Calu3 (cell line): ENCODE measurements at places on chromosomes 2 and 18. TPM values are rescaled to one million over a fixed set of nuclear protein-coding genes. Genes with fewer than 3 reads are reported as not detected.

- no peak for DNase-seq
Observed at GRCh38 chr18:51751901-51752300, 554.4 kb upstream of the MEX3C start.

DNA sequence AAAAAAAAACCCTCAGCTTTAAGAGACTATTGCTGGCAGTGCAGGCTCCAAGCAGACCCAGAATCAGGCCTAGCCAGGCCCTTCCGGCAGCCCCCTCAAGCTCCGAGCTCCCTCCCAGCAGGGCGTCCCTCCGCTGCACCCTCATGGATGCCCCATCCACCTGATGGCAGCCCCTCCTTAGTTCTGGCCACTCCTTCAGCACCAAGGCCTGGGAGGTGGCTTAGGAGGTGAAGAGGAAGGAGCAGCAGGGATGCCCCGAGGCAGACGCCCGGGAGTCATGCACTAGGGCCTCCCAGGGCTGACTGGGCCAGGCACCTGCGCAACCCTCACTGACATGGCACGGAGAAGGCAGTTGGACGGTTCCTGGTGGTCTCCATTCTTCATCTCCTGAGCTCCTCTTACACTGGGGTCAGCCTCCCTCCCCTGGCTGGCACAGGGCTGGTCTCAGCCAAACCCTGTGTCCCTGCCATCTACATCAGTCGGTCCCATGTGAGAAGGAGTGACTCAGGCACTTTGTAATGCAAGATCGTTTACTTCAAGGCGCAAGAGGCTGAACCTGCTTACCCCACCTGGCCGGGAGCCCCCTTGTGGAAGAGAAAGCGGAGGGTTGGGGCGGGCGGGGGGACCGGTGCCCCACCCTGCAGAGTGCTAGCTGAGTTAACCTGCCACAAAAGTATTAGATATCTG, 53.5 kb upstream of the ID2 start:
- DNase-seq, result peak; percentile 68

The PLA2R1 gene
- total RNA-seq, result 5.1 and 5.8 TPM in 2 replicates

The NTSR2 gene
- total RNA-seq, result not detected in 2 replicates

DNA sequence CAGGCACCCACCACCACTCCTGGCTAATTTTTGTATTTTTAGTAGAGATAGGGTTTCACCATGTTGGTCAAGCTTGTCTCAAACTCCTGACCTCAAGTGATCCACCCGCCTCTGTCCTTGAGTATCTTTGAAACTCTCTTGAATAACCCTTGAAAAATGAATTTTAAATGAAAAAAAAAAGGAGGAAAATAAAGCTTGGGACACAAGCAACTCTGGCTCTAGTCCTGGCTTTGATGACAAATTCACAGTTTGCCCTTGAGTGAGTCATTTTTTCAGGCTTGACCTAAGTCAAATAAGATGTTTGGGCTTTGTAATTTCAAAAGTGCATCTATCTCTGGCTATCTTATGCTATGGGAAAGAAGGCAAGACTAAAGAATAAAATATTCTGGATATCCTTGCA, 79.0 kb upstream of the TRIB2 start:
- no peak for DNase-seq

DNA sequence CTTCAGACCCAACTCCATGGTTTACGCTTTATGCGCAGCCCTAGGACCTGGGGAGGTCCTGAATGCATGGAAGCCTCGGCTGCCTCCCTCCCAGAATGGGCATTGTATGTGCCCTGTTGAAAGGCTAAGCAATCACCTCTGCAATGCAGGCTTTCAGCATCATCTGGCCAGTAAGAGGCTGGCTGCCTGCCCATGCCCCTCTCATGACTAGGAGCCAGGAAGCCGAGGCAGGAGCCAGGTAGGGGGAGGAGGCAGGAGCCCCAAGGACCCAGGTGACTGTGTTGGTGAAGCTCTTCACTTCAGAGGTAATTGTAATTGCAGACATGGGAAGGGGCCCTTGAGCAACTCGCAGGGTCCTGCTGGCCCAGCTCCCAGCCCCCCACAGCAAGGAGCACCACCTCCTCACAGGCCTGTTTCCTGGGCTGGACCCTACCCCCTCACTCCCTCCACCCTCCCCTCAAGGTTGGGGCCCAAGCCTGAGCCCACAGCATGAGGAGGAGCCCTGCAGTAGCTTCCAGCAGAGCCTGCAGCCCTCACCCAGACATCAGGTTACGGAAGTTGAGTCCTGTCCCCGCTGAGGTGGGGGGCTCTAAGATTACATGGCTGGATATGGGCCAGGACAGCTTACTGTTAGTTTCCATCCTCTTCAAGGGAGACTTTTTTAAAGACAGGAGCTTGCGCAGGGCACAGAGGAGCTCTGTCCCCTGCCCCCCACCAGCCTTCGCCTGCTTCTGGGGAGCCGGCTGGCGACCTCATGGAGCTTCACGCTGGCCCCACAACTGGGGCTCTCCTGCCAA, 21.9 kb downstream of the CRACDL start:
- no peak for DNase-seq

- DNase-seq, result no peak
Observed at GRCh38 chr18:35242426-35242825, 1.6 kb downstream of the ZNF397 start.

DNA sequence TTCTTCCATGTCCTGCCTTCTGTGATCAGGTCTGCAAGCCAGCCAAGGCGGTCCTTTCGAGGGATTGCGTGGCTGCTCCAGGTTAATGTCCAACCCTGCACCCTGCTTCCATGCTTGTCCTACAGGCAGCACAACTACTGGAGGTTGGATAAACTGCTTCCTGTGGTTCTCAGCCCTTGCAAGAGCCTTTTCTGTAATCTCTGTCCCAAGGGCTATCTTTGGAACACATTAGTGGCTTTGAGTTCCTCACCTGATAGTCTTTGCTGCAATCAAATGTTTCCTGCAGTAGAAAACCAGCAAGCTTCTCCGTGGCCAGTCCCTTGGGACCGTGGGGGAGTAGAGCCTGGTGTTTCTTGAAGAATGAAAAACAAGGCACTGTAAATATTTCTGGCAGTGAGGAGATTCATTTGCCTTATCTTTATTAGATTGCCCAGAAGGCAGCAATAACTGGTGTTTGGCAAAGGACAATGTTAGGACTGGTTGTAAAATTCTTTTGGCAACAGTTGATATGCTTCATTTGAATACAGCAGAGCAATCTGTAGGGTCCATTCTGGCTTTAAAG, 214.4 kb downstream of the FHOD3 start:
- no peak for DNase-seq

GRCh38 chr18:63160172-63160995, 159.2 kb downstream of the BCL2 start:
- no peak for DNase-seq

- no peak for DNase-seq
Observed at GRCh38 chr2:100980046-100980445, 22.0 kb upstream of the RPL31 start.
